Cortex of kidney (tissue), 1 donor: ENCODE measurements at places on chromosomes 5 and 9.

GRCh38 chr9:72826996-72827949 is 125.6 kb downstream of the ALDH1A1 start:
- DNase-seq = no peak

GRCh38 chr5:124317451-124317850 is 429.0 kb downstream of the ZNF608 start:
- DNase-seq = no peak

DNA sequence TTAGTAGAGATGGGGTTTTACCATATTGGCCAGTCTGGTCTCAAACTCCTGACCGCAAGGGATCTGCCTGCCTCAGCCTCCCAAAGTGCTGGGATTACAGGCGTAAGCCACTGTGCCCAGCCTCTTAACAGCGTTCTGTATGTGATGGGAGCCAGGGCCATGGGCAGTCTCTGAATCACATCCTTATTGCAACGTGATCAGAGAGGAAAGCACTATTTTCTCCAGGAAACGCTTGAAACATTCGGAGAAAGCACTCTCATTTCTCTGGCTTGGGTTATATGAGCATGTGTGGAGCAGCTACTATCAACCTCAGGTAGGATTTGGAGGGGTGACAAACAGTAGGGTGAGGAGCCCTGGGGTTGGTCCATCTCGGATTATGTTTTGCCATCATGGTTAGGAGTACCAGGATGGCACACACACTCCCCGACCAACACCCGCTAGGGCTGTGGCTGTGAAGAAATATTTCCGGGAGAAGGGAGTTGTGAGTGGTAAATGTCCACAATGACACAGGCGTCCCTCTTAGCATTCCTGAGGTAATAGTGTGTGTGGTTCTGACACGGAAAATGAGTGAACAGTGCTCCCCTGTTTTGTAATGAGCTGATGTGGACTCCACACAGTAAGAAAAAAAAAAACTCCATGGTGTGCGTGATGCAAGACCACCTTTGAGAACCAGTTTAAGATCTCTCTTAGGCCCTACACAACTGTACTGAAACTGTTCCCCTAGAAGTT is 406.2 kb upstream of the ZNF608 start:
- DNase-seq = no peak

DNA sequence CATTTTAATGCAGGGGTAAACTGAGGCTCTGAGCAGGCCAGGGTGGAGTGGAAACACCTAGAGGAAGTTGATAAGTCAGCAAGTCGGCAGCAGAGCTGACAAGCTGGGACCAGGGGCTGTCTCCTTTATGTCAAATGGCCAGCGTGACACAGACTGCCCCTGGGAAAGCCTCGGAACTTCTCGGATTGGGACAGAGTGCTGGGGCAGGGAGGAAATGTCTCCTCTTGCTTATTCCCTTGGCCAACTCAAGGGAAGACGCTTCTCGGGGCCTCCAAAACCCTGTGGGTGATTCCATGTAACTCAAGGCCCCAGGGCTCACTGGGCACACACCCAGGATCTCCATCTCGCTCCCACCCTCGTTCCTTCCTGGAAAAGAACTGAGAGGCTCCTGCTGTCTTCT is 25.4 kb upstream of the ANXA6 start:
- DNase-seq = no peak
